Dermis microvascular lymphatic vessel endothelial cell (primary cell): ENCODE measurements at places on chromosomes 16 and 17. TPM values are rescaled to one million over a fixed set of nuclear protein-coding genes. Genes with fewer than 3 reads are reported as not detected.

CHCT1 gene
- total RNA-seq: 0.13 TPM in 1 of 2 replicates, not detected in the other

TNP2 gene
- total RNA-seq: not detected in 2 replicates

CACNG1 gene
- total RNA-seq: not detected in 2 replicates

DNASE1L2 gene
- 0.25 and 0.26 TPM in 2 replicates for total RNA-seq

CD300LG gene
- not detected in 2 replicates for total RNA-seq

AIPL1 gene
- not detected in 2 replicates for total RNA-seq

KRTAP2-1 gene
- total RNA-seq: not detected in 2 replicates

GP1BA gene
- total RNA-seq: not detected in 2 replicates

TEX19 gene
- not detected in 2 replicates for total RNA-seq

COTL1 gene
- total RNA-seq: 152 and 176 TPM in 2 replicates

MRTFB gene
- total RNA-seq: 3.3 and 7.1 TPM in 2 replicates

CEP295NL gene
- 0.64 and 2.3 TPM in 2 replicates for total RNA-seq

RASL10B gene
- total RNA-seq: under 0.01 and 0.13 TPM in 2 replicates

SLC9A5 gene
- total RNA-seq: 0.39 and 0.51 TPM in 2 replicates

C17orf78 gene
- total RNA-seq: not detected in 2 replicates

TMEM186 gene
- total RNA-seq: 4.4 and 4.8 TPM in 2 replicates

KCNJ16 gene
- not detected in 2 replicates for total RNA-seq

KCNJ18 gene
- total RNA-seq: not detected in 2 replicates

SPNS1 gene
- total RNA-seq: 20.8 and 38.9 TPM in 2 replicates

KRTAP4-3 gene
- total RNA-seq: not detected in 2 replicates

DRC3 gene
- 1.5 and 2.8 TPM in 2 replicates for total RNA-seq

CCL17 gene
- total RNA-seq: not detected in 2 replicates

VPS35 gene
- 73.9 and 80.7 TPM in 2 replicates for total RNA-seq

CACNA1G gene
- total RNA-seq: not detected in 2 replicates

CCDC57 gene
- total RNA-seq: 2.8 and 5.4 TPM in 2 replicates

CACNB1 gene
- 0.90 and 1.6 TPM in 2 replicates for total RNA-seq

RECQL5 gene
- 11.2 and 11.5 TPM in 2 replicates for total RNA-seq

ITGB4 gene
- 16.9 and 37.6 TPM in 2 replicates for total RNA-seq

KRT24 gene
- not detected in 2 replicates for total RNA-seq

COPZ2 gene
- 5.5 and 9.5 TPM in 2 replicates for total RNA-seq

CD7 gene
- total RNA-seq: not detected in 2 replicates

RAB26 gene
- 0.51 and 0.77 TPM in 2 replicates for total RNA-seq

SOST gene
- not detected in 2 replicates for total RNA-seq

C16orf86 gene
- 3.2 and 3.3 TPM in 2 replicates for total RNA-seq

SLC13A2 gene
- total RNA-seq: not detected in 2 replicates

NEK8 gene
- total RNA-seq: 1.7 and 2.1 TPM in 2 replicates

HBA1 gene
- not detected in 2 replicates for total RNA-seq

SLFN11 gene
- 54.1 and 55.7 TPM in 2 replicates for total RNA-seq

CCDC137 gene
- total RNA-seq: 6.3 and 8.5 TPM in 2 replicates

SHPK gene
- 11.2 and 19.2 TPM in 2 replicates for total RNA-seq

ANKS4B gene
- not detected in 2 replicates for total RNA-seq

SULT1A2 gene
- not detected in 2 replicates for total RNA-seq

CASKIN2 gene
- 7.2 and 10.9 TPM in 2 replicates for total RNA-seq

GPATCH8 gene
- total RNA-seq: 8.7 and 11.5 TPM in 2 replicates

PRAC2 gene
- not detected in 2 replicates for total RNA-seq

MYH1 gene
- not detected in 2 replicates for total RNA-seq

ADORA2B gene
- 6.4 and 7.5 TPM in 2 replicates for total RNA-seq

ZG16 gene
- total RNA-seq: not detected in 2 replicates

CAVIN1 gene
- 362 and 404 TPM in 2 replicates for total RNA-seq

EFNB3 gene
- total RNA-seq: 0.13 and 1.1 TPM in 2 replicates

GP2 gene
- total RNA-seq: not detected in 2 replicates

C16orf92 gene
- total RNA-seq: not detected in 2 replicates

IGF2BP1 gene
- under 0.01 TPM in 2 replicates for total RNA-seq
